ENCODE measurements at places on chromosomes 7 and 10.

GRCh38 chr10:57864765-57865680 lies 402.7 kb downstream of the IPMK start:
- H3K4me1 ChIP-seq: no peaks in the 10 kb centered on the region
- no peak for DNase-seq
- H3K27ac ChIP-seq: no peak overlapping the region
- no peak overlapping the region for H3K4me3 ChIP-seq
- peaks cover 4% of the 10 kb centered on the region for H3K36me3 ChIP-seq
- no peaks in the 10 kb centered on the region for H3K27me3 ChIP-seq

DNA sequence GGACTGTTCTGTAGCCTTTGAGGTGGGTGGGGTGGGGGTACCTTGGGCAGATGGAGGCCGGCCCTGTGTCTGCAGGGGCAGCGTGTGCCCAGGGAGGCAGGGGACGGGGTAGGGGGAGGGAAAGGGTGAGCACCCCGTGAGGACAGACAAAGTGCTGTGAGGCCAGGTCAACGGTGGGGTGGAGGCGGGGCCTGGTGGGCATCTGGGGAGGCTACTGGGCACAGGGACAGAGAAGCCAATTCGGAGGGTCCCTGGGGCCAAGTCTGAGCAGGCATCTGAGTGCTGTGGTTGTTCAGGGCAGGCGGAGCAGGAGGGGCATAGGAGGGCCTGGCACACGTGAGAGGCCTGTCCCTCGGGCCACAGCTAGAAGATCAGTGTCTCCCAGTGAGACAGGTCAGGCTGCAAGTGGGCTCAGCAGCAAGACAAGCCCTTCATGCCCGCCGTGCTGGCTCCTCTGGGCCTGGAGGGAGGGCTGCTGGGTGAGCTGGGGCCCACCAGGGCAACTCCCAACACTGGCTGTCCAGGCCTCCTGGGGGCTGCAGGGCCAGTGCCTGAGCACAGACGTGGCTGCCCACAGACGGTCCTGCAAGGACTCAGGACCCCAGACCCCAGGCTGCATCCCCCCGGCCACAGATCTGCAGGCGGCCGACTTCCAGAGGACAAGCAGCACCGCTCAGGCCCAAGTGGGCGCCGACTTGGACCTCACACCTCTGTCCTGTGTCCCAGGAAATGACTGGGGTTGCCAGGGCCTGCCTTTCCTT lies 26.4 kb upstream of the KNDC1 start:
- no peak overlapping the region for H3K4me3 ChIP-seq
- no peaks in the 10 kb centered on the region for H3K36me3 ChIP-seq
- H3K4me1 ChIP-seq: no peaks in the 10 kb centered on the region
- no peak overlapping the region for H3K27ac ChIP-seq
- no peaks in the 10 kb centered on the region for H3K27me3 ChIP-seq

- no peak overlapping the region for H3K27ac ChIP-seq
- no peak overlapping the region for H3K4me3 ChIP-seq
- no peaks in the 10 kb centered on the region for H3K27me3 ChIP-seq
- DNase-seq: no peak
- H3K36me3 ChIP-seq: no peaks in the 10 kb centered on the region
Measured at GRCh38 chr7:33952824-33953223, 47.5 kb downstream of the BMPER start.

DNA sequence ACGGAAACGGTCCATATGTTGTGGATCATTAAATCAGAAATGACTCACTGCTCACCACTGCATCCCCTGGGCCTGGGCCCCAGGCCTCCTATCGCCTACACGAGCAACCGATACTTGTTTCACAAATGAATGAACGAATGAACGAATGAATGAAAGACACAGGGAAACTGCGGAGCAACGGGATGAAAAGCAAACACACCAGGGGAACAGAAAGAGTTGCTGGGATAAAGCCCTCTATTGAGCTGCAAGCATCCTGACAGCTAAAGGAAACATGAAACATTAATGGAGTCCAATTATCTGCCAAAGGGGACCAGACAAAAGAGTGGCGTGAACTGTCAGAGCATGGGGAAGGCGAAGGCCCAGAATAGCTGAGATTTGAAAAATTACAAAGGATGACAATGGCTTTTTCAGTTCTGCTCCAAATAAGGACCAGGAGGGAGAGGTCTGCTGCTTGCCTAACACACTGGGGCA lies 92.1 kb downstream of the GRB10 start:
- peaks cover 2% of the 10 kb centered on the region for H3K4me1 ChIP-seq
- H3K27me3 ChIP-seq: no peaks in the 10 kb centered on the region
- no peak for DNase-seq
- H3K27ac ChIP-seq: no peak overlapping the region
- H3K36me3 ChIP-seq: peaks cover 18% of the 10 kb centered on the region
- no peak overlapping the region for H3K4me3 ChIP-seq

DNA sequence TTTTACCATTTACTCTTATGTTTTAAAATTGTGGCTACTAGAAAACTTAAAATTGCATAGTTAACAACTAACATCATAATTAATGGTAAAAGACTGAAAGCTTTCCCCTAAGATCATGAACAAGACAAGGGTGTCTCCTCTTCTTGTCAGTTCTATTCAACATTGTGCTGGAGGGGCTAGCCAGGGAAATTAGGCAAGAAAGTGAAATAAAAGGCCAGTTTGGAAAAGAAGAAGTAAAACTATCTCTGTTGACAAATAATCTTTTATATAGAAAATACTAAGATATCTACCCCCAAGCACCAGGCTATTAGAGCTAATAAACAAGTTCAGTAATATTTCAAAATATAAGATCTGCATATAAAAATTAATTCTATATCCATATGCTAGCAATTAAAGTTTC lies 46.9 kb upstream of the MXI1 start:
- H3K36me3 ChIP-seq: no peaks in the 10 kb centered on the region
- peaks cover 2% of the 10 kb centered on the region for H3K4me1 ChIP-seq
- H3K27me3 ChIP-seq: peaks cover 16% of the 10 kb centered on the region
- no peak overlapping the region for H3K27ac ChIP-seq
- no peak for DNase-seq

DNA sequence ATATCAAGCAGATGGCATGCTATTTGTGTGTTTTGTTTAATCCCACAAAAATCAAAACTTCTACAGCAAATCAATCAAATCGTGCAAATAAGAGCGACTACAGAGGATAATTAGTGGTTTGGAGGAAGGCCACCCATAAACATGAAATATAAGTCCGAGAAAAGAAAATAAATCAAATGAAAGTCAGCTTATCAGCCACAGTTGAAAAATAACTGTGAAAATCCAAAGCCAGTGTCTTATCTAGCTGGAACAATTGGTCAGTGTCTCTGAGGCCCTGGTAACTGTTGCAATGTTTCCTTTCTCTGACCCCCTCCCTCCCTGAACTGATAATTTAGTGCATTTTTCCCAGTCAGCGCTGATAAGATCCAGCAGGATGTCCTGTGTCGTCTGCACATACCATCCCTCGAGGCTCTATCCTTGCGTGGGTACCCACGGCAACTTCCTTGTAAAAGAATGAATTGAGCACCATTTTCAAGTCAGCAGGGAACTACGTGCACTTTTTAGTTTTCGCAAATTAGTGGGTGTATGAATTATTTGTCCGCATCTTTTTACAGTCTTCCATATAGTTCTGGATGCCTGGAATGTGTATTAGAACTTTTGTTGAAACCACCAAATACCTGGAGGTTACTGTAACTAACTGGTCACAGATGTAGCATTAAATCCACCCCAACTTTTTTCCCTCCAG lies 10.8 kb upstream of the JCAD start:
- no peak for DNase-seq
- no peaks in the 10 kb centered on the region for H3K4me1 ChIP-seq
- no peak overlapping the region for H3K27ac ChIP-seq
- no peaks in the 10 kb centered on the region for H3K36me3 ChIP-seq
- no peaks in the 10 kb centered on the region for H3K27me3 ChIP-seq
- H3K4me3 ChIP-seq: no peak overlapping the region

- DNase-seq: peak; percentile 69
- H3K4me3 ChIP-seq: peak overlapping the region; percentile 89
- H3K27ac ChIP-seq: peak overlapping the region; percentile 15
Measured at GRCh38 chr7:135976312-135977006, 700 bp downstream of the MTPN start.

DNA sequence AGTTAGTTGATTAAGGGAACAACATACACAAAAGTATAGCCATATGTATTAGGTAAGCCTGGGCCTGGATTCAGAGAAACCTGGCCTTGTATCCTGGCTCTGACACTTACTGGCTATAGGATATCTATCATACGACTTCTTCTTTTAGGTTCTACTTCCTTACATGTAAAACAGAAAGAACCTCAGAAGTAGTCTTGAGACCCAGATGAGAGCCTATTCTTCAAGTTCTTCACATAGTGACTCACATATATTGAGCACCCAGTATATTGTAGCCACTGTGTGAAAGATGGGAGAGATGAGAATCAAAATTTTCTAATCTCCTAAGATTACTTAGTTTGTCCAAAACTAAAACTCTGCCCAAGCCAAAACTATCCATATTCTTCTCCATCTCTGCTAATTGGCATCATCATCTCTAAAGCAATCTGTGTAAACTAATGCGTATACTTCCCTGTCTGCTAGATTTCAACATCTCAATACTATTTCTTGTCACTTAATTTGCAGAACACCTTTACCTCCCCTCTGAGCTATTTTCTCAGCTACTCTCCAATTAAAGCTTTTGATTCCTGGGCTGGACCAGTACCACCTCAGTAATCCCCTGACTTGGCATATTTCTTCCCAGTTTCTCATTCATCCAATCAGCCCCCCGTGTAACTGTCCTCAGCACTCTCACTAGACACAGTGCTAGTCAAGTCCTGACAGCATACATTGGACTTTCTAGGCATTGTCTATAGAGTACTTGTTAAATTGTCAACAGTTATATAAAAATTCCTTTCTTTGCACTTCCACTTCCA lies 53.5 kb upstream of the MET start:
- peaks cover 15% of the 10 kb centered on the region for H3K4me1 ChIP-seq
- peaks cover 5% of the 10 kb centered on the region for H3K36me3 ChIP-seq
- H3K27ac ChIP-seq: no peak overlapping the region
- H3K4me3 ChIP-seq: no peak overlapping the region
- no peaks in the 10 kb centered on the region for H3K27me3 ChIP-seq

DNA sequence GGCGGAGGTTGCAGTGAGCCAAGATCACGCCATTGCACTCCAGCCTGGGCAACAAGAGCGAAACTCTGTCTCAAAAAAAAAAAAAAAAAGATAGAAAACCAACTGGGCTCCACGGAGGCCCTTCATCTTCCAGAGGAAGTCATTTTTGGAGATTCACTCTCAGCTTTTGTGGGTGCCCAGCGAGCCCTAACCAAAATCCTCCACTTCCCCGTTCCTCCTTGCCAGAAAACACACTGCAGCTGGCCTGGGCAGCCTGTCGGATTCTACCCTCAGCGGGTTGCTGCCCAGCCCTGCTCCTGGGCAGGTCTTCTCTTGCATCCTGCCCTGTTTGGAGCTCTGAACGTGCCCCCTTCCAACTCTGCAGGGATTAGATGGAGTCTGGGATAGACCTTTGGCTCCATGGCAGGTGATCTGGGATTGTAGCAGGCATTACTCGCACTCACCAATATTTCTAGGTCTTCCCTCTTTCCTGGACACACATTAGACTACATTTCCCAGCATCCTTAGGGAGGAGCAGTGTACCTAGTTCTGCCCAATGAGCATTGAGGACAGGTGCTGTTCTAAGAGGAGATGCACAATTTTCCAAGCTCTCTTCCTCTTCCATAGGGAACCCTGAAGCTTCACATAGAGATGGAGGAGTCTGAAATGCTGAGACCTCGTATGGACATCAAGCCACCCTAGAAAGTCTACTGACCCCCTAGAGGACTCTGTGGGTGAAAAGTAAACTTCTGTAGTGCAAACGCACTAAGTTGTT lies 4.6 kb downstream of the GRID2IP start:
- H3K4me3 ChIP-seq: 0 out of 3 replicates have a peak overlapping the region, but pooled peaks have one; percentile 21
- H3K4me1 ChIP-seq: no peaks in the 10 kb centered on the region
- H3K36me3 ChIP-seq: no peaks in the 10 kb centered on the region
- DNase-seq: peak; percentile 39

DNA sequence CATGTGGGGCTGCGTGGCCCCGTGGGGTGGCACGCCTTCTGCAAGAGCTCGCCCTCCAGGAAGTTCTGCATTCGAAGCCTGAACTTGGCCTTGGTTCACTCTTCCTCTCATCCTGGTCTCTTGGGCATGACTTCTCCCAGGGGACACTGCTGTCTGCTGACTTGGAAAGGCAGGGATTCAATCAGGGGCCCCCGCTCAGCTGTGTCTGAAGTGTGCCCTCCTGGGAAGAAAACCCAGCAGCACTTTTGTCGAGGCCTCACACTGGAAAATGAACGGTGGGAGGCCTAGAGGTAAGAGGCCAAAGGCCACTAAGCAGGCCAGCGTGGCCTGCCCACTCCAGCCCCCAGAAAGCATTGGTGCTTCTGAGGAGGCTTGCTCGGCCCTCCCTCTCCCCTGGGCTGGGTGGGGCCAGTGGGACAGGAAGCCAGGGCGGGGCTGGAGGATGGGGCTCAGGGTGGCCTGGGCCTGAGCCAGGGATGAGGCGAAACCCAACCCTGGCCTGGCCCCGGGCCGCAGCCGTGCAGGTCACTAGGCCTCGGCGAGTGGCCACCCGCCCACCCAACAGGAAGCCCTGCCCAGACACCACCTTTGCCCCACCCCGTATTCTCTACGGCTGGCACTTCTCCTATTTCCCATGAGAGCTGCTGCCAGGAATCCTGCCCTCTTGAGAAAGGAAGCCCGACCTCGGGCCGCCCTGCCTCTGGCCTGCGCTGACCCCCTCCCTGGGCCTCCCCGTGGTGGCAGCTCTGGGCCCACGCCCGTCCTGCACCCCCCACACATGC lies 81.1 kb downstream of the ZMIZ1 start:
- H3K4me1 ChIP-seq: peaks cover 4% of the 10 kb centered on the region
- peak; percentile 67 for DNase-seq
- H3K27ac ChIP-seq: no peak overlapping the region

DNA sequence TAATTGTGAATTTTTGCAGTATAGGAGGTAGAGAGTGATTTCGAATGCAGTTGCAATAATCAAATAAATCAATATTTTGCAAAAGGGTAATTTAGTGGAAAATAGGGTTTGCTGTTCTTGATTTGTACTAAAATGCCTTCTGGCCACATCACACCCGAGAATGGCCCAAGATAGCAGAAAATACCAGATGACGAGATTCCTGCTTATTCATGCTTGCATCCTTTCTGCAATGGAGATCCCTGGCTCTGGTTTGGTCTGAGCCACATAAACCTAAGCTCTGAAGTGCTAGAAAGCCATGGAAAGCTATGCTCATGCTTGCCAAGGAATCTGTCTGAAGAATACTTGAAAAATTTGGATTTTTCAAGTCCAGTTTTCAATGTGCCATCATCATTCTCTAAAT lies 634.2 kb upstream of the COBL start:
- peaks cover 6% of the 10 kb centered on the region for H3K4me1 ChIP-seq
- H3K4me3 ChIP-seq: peak overlapping the region; percentile 48
- H3K27ac ChIP-seq: peak overlapping the region; percentile 90
- DNase-seq: peak; percentile 29

DNA sequence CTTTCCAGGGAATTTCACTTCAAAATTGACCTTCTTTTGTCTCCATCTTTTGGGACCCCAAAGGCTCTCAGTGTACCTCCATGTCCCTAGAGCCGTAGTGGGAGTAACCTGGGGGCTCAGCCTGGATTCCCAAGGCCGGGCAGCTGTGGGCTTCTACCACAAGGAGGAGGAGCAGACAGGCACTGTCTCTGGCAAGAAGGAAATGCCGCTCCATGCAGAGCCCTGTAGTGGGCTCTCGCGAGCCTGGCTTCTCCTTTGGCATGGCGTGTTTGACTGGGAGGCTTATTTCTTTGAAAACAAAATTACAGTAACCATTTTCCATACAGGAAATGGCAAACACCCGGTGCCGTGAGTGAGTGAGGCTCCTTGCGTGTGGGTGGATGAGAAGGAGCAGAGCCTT lies 76.8 kb upstream of the FAM180A start:
- H3K4me1 ChIP-seq: no peaks in the 10 kb centered on the region
- DNase-seq: peak; percentile 55
- no peaks in the 10 kb centered on the region for H3K36me3 ChIP-seq

- no peak overlapping the region for H3K27ac ChIP-seq
- no peaks in the 10 kb centered on the region for H3K27me3 ChIP-seq
- H3K4me1 ChIP-seq: no peaks in the 10 kb centered on the region
- H3K36me3 ChIP-seq: no peaks in the 10 kb centered on the region
Measured at GRCh38 chr10:127158662-127159061, 37.7 kb downstream of the INSYN2A start.

Data from H9 (cell line).